ENCODE measurements at places on chromosomes 12 and 14. TPM values are rescaled to one million over a fixed set of nuclear protein-coding genes. Genes with fewer than 3 reads are reported as not detected.

RPGRIP1 gene
- not detected for total RNA-seq

C12orf54 gene
- not detected for total RNA-seq

DAZAP2 gene
- total RNA-seq: 344 TPM

ANKS1B gene
- total RNA-seq: 45.5 TPM

IFNG-AS1 gene
- not detected for total RNA-seq

GPD1 gene
- total RNA-seq: 5.0 TPM

CLEC4C gene
- not detected for total RNA-seq

ZNF384 gene
- 45.3 TPM for total RNA-seq

PTPRQ gene
- total RNA-seq: 2.4 TPM

DCN gene
- total RNA-seq: 869 TPM

ISCA2 gene
- total RNA-seq: 22.2 TPM

PCBP2 gene
- total RNA-seq: 466 TPM

SERPINA1 gene
- 22.4 TPM for total RNA-seq

GPRC5D gene
- total RNA-seq: not detected

HOTAIR gene
- not detected for total RNA-seq

ABCC9 gene
- 42.6 TPM for total RNA-seq

GPR68 gene
- 2.0 TPM for total RNA-seq

EXOC3L4 gene
- not detected for total RNA-seq

PRICKLE1 gene
- 11.5 TPM for total RNA-seq

TMEM260 gene
- 39.9 TPM for total RNA-seq

EPYC gene
- not detected for total RNA-seq

SRSF9 gene
- 41.0 TPM for total RNA-seq

TESPA1 gene
- not detected for total RNA-seq

VRTN gene
- not detected for total RNA-seq
